ENCODE measurements at places on chromosomes 12 and 14. TPM values are rescaled to one million over a fixed set of nuclear protein-coding genes. Genes with fewer than 3 reads are reported as not detected.

The FOXG1 gene
- total RNA-seq, result not detected

The PRH1 gene
- total RNA-seq, result 25.5 TPM

The ATP2B1 gene
- 37.8 TPM for total RNA-seq

The REM2 gene
- total RNA-seq, result not detected

The APEX1 gene
- 51.6 TPM for total RNA-seq

The GPD1 gene
- total RNA-seq, result not detected

The LRFN5 gene
- 0.33 TPM for total RNA-seq

The ACOT2 gene
- total RNA-seq, result 88.3 TPM

The SRRM4 gene
- not detected for total RNA-seq

The GYS2 gene
- not detected for total RNA-seq

The EFS gene
- total RNA-seq, result 2.1 TPM

The KRT3 gene
- not detected for total RNA-seq

The KCNH3 gene
- total RNA-seq, result not detected

The AKAP3 gene
- total RNA-seq, result 1.2 TPM

The FBXW8 gene
- 17.6 TPM for total RNA-seq

The DACT1 gene
- total RNA-seq, result 10.5 TPM

The ABCD4 gene
- 38.3 TPM for total RNA-seq

Measured in melanocyte of skin (primary cell).